Nephron progenitor cell (in vitro differentiated cells): ENCODE measurements at places on chromosomes 3 and 15.

- no peak for DNase-seq
Measured at GRCh38 chr3:160796089-160796812, 40.2 kb downstream of the PPM1L start.

- DNase-seq, result no peak
Measured at GRCh38 chr15:95600367-95600766, 730.1 kb upstream of the NR2F2 start.

DNA sequence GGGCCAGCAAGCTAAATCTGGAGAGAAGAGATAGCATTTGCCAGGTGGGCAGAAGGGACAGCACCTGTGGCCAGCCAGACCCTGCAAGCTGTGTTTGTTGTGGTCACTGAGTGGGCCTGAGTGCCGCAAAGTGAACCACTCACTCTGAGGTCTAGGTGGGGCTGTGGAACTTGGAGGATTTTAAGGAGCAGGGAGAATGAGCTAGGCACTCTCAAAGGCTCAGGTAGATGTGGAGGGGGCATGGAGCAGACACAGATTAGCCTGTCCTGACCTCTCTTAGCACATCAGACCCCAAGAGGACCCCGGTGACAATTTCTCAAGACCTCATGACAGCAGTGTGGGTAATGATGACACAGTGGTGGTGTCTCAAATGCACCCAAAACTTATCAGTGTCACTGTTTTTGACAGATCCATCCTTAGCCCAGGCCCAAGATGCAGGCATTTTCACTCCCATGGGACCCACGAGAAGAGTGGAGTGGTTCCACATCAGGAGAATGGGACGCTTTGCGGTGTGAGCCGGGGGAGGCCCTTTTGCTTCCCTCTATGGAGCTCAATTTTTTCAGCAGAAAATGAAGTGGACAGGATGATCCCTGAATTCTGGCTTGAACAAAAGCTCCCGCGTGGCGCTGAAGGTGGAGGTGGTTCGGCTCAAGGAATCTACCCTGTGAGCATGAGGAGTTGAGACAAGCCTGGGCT, 43.8 kb upstream of the TLE3 start:
- no peak for DNase-seq

GRCh38 chr3:138124188-138124587, 8.0 kb downstream of the A4GNT start:
- DNase-seq, result no peak

- DNase-seq, result no peak
Measured at GRCh38 chr15:28068930-28069329, 30.2 kb downstream of the OCA2 start.

GRCh38 chr15:70356919-70357318, 259.2 kb upstream of the TLE3 start:
- DNase-seq, result no peak

GRCh38 chr3:156016902-156017301, 103.5 kb upstream of the KCNAB1 start:
- no peak for DNase-seq

DNA sequence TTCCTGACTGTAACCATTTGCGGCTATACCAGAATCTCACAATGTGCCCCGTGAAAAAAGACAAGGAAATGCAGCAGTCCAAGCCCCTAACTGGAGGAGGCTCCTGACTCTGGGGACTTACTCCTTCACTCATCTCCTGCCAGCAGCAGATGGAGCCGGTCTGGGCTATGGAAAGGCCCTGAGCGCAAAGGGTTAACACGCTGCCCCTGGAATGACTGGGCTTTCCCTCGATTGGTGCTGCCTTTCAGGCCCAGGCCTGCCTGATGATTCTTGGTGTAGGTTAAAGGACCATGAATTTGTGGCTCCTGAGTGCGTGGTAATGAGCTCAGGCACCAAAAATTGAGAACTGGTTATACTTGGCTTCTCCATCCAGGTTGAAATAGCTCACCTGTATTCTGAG, 42.3 kb upstream of the GALNT15 start:
- no peak for DNase-seq

DNA sequence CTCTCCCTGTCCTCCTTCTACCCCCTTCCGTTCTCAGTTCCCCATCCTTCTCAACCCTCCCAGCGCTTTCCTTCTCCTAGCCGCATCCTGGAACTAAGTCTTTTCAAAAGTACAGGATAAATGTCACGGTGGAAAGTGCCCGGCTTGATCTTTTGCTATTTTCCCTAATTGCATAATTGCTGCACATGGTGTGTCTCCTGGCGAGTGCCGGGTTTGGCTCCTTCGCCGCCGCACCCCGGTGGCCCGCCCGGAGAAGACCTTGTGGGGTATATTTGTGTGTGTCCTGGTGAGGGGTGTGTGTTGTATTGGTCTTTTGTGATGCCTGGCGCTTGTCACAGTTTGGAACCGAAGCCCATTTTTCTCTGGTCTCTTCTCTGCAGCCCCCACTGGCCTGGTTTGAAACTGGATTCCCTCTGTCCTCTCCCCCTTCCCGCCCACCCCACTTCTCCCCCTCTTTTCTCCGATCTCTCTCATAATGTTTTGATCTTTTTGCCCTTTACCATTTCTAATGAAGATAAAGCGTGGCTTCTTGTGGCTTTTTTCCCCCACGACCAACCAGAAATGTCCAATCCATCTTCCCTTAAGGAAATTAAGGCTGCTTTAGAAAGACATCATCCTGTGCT, 692 bp downstream of the UBE2E2 start:
- DNase-seq, result peak; percentile 28

- DNase-seq, result peak; percentile 26
Measured at GRCh38 chr15:77633913-77634265, 1.2 kb upstream of the LINGO1 start.

- DNase-seq, result no peak
Measured at GRCh38 chr3:146801492-146801891, 196.3 kb upstream of the PLSCR5 start.

DNA sequence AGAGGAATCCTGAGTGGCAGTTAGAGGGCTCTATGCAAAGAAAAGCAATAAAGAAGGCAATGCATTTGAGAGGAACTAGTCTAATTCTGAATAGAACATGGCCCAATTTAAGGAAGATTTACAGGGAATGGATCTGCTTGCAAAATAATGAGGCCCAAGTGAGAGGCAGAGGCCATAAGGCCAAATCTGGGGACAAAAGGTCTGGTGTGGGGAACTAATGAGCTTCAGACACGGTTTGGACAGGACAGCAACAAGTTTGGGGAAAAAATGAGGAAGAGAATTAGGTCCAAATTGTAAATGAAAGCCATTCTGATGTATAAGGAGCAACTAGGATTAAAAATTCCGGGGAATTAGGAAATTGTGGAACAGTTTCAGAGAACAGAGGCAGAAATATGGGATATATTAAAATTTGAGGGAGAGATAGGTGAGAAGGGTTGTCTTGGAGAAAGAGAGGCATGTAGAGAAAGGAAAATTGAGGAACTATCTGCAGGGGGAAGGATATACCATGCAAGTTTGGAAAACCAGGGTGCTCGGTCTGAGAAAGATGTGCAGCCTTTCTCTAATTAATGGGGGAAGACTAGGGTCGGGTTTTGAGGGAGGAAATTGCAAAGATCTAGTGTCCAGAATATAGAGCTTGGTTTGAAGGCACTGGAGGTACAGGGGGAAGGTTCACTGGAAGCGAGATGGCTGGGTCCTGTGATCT, 73.8 kb downstream of the RBPMS2 start:
- no peak for DNase-seq

DNA sequence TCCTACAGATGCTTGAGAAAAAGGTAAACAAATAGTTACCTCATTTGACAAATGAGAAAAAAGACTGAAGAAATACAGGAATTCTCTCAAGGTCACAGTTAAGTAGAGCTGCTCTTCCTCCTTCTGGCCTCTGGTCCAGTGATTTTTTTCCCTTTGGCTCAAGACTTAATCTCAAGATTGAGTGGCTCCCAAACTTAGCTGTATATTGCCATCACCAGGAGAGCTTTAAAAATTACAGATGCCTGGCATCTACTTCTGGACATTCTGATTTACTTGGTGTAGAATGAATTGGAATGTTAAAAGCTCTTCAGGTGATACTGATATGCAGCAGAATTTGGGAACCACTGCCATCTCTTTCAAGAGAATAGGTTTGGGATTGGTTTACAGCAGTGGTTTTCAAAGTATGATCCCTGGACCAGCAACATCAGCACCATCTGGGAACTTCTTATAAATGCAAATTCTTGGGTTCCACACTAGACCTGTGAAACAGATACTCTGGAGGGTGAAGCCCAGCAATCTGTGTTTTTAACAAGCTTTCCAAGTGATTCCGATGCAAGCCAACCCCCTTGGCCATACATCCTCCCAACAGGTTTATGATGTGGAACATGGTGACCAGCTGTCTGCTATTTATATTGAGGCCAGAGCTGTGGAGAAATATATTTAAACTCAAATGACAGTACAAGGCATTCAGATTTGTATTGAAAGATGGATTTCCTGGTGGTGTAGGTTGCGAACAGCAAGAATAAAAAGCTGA, 333.0 kb upstream of the RARB start:
- peak; percentile 8 for DNase-seq

DNA sequence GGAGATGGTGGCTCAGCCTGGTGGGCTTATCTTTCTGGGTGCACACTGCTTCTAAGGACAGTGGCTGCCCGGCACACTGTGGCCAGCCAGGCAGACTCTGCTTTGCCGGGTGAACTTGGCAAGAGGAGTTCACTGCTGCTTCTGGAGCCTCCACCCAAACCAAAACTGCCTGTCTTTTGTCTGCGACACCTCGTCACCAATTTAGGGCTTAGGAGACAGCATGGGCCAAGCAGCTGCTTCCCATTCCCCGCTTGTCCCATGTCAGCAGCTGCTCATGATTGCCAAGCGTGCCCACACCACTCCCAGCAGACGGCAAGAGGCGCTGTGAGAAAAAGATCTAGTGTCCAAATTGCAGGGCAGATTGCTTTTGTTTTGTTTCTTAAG, 57.3 kb downstream of the LSM3 start:
- DNase-seq, result no peak

GRCh38 chr3:51397392-51397791, 6.3 kb downstream of the RBM15B start:
- DNase-seq, result no peak

DNA sequence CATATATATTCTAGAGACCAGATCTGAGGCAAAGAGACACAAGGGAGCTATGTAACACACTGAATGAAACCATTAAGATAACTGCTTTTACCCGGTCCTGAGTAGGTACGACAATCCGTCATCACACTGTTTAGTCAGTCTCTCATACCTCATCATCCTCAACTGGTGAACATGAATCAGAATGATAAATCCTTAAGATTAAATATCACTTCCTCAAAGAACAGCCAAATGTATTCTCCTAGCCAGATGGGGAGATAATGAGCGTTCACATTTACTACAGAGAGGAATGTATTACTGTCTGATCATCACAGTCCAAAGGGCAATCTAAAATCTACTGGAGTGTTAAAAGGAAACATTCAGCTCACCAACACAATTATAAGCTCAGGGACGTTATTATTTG, 319.4 kb upstream of the STAC start:
- no peak for DNase-seq

GRCh38 chr3:67529337-67529736, 125.1 kb downstream of the SUCLG2 start:
- DNase-seq, result no peak

GRCh38 chr3:65398953-65399352, 639.8 kb downstream of the MAGI1 start:
- no peak for DNase-seq

- no peak for DNase-seq
Measured at GRCh38 chr3:44511238-44511566, 33.7 kb upstream of the ZNF445 start.
